ENCODE measurements at places on chromosomes 3 and 15. TPM values are rescaled to one million over a fixed set of nuclear protein-coding genes. Genes with fewer than 3 reads are reported as not detected.

Gene GABRB3
- 0.36 TPM for polyA plus RNA-seq

Gene ERC2
- polyA plus RNA-seq: 0.14 TPM

Gene GRAMD1C
- polyA plus RNA-seq: 1.5 TPM

Gene SYNM
- polyA plus RNA-seq: 1.9 TPM

Gene ISL2
- 2.5 TPM for polyA plus RNA-seq

Gene DNASE1L3
- polyA plus RNA-seq: not detected

Gene SNX22
- 0.04 TPM for polyA plus RNA-seq

Gene CACNA1D
- polyA plus RNA-seq: 0.07 TPM

Gene INKA1
- polyA plus RNA-seq: 5.4 TPM

Gene FSIP1
- 0.10 TPM for polyA plus RNA-seq

Gene EPHB3
- polyA plus RNA-seq: 2.2 TPM

Gene CCDC33
- not detected for polyA plus RNA-seq

Gene TMEM158
- 16.4 TPM for polyA plus RNA-seq

Gene NUSAP1
- polyA plus RNA-seq: 59.2 TPM

Gene AADACL2
- polyA plus RNA-seq: not detected

Gene USP50
- not detected for polyA plus RNA-seq

Gene SPESP1
- polyA plus RNA-seq: 2.9 TPM

Gene CTXN2
- not detected for polyA plus RNA-seq

Gene USP3
- 17.3 TPM for polyA plus RNA-seq

Gene EXD1
- not detected for polyA plus RNA-seq

Gene ZSCAN29
- 6.8 TPM for polyA plus RNA-seq

Gene PLCH1
- not detected for polyA plus RNA-seq

Gene ALG1L2
- not detected for polyA plus RNA-seq

Gene SPINK8
- polyA plus RNA-seq: not detected

Gene SV2B
- not detected for polyA plus RNA-seq

Gene SLC9C1
- not detected for polyA plus RNA-seq

Gene TRH
- not detected for polyA plus RNA-seq

Gene PARP15
- polyA plus RNA-seq: 0.03 TPM

Gene ZIC1
- not detected for polyA plus RNA-seq

Gene HDDC3
- polyA plus RNA-seq: 10.8 TPM

Gene ROBO2
- 7.4 TPM for polyA plus RNA-seq

Gene KBTBD13
- not detected for polyA plus RNA-seq

Gene CFAP92
- not detected for polyA plus RNA-seq

Gene TMEM207
- not detected for polyA plus RNA-seq

Gene ANKRD63
- not detected for polyA plus RNA-seq

Gene AP3B2
- polyA plus RNA-seq: 0.14 TPM

Gene MRPL47
- polyA plus RNA-seq: 43.7 TPM

Gene ATP8B4
- 0.09 TPM for polyA plus RNA-seq

Gene SH3GL3
- polyA plus RNA-seq: not detected

Gene CLRN1
- not detected for polyA plus RNA-seq

Gene ATP6V1A
- 15.1 TPM for polyA plus RNA-seq

Gene ZNF80
- polyA plus RNA-seq: not detected

Gene TTC23
- polyA plus RNA-seq: 5.2 TPM

Gene MCF2L2
- 0.17 TPM for polyA plus RNA-seq

Gene CD200
- polyA plus RNA-seq: 1.6 TPM

Gene CCRL2
- polyA plus RNA-seq: 0.16 TPM

Gene KLF15
- 0.24 TPM for polyA plus RNA-seq

Gene ST3GAL6
- polyA plus RNA-seq: 0.83 TPM

Gene PPCDC
- polyA plus RNA-seq: 16.3 TPM

Gene CHDH
- polyA plus RNA-seq: 0.19 TPM

Gene P2RY1
- not detected for polyA plus RNA-seq

Gene PPARG
- 11.5 TPM for polyA plus RNA-seq

Gene ZBED2
- 0.51 TPM for polyA plus RNA-seq

All from IMR-90 (cell line).